ENCODE measurements at places on chromosomes 7 and 10.

DNA sequence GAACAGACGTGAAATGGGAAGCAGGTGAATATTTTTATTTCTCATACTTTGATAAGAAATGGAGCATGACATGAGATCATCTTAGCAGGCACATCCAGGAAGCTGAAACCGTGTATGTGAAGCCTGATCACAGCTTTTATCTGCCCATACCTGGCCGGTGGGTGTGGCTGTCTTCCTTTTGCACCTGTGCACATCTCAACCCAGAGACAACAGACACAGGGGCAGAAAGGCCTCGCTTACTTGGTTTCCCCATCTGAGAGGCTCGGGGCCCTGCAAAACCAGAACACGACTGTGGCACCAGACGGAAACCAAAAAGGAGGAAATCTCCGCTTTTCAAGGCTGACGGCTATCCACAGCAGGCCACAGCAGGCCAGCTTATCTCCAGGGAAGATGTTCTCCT is 116.4 kb downstream of the TCERG1L start:
- DNase-seq: no peak

DNA sequence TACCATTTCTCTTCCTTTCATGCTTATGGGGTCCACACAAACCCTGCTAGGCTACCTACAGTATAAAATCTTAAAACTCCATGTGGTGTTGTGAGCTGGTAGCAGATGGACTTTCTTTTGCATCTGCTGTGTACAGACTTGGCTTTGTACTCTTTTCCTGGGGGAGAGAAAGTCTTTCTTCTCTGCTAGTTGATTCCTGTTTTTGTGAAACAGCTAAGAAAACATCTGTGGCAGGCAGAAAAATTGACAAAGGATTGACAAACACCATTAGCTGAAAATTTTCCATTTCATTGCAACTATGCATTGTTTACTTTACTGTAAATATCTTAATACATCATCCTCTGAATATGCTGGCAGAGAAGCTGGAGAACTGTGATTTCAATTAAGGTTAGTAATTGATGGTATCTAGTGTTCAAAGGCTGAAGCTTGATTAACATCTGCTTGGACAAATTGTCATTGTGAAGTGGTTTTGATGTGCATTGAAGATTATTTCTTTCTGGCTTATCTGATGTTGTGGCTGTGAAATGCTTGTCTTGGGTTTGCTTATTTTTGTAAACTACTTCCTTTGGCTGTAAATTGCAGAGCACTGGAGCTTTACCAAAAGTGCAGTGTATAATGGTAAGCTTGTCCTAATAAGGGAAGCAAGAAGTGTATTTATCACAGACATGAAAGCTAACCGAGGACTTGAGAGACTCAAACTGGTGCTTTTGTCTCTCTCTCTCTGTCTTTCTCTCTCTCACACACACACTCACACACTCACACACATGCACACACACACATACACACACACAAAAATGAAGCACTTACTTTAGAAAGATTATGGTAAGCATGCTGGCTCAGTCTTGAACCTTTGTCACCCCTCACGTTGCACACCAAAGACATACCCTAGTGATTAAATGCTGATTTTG is at the start of gene FOXP2:
Gene FOXP2 (plus strand): TSS at position 660 of the 908 bp plus-strand sequence. CDS start 11,697 bp downstream, outside the sequence.
- DNase-seq: no peak

GRCh38 chr10:6095810-6096570 is 7.2 kb downstream of the RBM17 start:
- DNase-seq: no peak

GRCh38 chr7:100430493-100431285 is 1.1 kb downstream of the MEPCE start:
- no peak for DNase-seq

DNA sequence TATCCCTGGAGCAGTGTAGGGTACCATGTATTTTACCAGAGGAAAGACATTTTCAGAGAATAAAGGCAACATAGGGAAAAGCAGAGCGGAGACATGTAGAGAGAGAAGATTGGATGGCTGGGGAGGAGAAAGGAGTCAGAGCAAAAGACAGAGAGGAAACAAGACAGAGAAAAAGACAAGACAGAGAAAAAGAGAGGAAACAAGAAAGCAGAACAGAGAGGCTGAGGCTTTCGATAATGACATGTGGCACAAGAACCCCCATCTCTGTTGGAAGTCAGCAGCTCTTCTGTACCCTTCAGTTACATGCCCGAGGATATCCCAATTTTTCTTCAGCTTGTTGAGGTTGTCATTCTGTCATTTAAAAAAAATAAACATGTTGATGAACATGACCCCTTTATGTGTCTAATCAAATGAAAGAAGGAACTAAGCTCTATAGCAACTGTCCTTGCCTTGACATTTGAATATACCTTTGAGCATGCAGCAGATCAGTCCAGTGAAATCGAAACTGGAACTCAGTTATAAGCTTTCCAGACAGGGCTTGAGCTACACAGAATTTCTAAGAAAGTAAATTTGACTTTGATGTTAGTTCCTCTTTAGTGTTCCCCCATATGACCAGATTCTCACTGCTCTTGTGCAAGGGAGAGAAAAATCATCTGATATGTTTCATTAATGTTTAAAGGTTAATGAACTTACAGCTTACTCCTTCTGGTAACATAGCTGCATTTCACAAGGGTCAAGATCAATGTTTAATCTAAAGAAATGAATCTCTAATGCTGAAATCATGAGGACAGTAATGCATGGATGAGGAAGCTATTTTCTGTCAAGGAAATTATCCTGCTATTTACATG is 75.1 kb upstream of the SP4 start:
- DNase-seq: no peak

DNA sequence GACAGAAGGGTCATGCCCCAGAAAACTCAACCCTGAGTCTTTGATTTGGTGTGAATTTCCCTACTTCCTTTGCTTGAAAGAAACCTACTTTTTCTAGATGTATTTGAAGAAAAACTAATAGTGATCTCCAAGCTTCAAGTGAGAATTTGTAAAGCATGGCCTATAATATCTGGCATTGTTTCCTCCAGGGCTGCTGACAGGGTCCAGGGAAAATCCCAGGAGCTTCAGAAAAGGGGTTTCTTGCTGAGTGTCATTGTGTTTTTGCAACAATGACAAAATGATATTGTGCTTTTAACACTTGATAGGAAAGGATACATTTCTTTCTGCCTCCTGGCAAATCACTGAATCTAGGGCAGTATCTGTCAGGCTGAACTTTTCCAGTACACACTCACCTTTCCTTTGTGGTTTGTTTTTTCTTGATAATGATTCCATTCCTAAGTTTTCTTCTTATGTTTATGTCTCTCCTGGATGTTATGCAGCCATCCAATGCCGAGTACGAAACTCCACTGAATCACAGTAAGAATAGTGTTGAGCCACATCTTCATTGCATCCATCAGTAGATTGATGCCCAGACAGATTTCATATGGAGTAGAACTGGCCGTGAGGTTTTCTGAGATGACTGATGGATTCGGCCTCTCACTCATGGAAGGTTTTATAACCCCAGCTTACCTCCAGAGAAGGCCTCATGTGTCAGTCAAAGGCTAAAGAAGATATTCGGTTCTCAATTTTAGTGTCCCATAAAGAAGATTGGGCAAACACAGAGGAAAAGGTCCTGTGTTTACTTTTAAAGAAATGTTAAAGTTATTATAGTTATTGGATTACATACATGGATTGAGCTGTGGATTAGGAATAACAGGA is 76.9 kb upstream of the STEAP1B start:
- no peak for DNase-seq

GRCh38 chr10:81600185-81600584 is 274.8 kb upstream of the NRG3 start:
- DNase-seq: peak; percentile 62

DNA sequence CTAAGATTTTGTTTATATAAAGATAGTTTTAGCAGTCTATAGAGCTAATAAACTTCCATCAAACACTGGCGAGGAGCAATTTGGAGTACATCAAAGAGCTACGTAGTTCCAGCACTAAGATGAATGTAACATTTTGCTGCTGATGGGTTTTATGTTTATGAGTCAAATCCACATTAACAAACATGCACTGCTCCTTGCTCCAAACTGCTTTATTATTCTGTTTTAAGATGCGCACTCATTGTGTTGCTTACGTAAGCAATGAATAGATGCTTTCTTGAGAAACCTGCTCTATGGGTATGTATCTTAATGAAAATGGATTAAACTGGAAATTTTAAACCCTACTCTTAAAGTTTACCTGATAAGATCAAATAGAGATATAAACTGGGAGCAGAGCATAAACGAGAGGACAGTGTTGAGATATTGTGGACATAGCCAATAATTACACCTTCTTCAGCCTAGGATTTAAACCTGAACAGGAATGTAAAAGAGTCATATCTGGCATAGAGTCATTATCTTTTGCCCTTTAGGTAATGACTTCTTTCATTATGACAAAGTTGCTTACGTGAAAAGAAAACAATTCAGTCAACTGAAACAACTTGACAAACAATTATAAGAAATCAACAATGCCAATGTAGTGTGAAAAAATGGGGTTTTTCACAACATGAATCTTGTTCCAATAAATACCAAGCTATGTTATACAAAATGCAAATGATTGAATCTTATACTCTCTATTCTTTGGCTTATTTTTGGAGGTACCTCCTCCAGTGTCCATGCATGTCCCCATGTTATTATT is 153.5 kb upstream of the MTPN start:
- no peak for DNase-seq

DNA sequence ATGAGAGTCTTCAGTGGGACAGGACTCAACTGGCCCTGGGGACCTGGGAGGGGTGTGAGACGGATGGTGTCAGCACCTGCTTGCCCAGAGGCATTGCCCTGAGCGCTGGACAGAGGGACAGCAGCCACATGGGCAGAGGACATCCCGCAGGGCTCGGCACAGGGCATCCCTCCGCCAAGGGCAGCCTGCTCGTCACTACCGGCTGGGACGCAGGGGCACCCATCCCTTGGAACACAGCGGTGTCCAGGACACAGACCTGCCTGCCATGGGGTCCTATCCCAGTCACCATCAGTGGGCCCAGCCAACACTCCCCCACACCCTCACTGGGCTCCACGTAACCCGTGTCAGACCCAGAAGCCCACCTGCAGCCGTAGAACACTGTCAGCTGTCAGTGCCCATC is 109.3 kb downstream of the LARP4B start:
- DNase-seq: no peak

DNA sequence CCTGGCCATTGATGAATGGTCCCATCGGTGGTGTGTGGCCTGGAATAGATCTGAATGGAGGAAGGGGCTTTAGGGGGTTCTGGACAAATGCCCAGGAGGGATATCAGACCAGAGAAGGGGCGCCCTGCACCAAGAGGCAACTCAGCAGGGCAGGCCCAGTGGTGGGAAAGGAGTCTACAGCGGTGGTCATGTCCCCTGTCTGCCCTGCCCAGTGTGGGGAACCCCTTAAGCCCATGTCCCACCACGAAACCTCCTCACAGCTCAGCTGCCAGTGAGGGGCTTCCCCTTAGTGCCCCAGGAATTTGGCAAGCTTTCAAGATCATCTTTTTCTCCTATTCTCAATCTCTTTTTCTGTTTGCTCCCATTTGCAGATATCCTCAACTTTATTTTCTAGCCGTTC is 14.1 kb upstream of the CCSER2 start:
- no peak for DNase-seq

DNA sequence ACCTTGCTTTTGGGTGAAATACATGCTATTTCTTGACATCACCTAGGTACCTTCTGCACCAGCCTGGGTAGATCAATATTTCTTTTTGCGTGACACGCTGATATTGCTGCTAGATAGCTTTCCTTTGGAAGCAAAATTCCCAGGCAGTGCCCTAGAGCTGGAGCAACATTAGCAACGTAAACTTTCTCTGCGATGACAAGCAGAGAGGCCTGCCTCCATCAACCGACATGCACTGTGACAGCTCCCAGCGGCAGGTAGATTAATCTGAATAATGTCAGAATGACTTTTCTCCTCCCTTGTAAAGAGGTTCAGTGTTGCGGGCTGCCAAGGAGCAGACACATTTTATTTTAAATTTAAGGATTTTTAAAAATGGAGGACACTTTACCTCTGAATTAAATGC is 307.4 kb downstream of the GALNT17 start:
- DNase-seq: no peak

- no peak for DNase-seq
Measured at GRCh38 chr10:63596924-63597323, 75.7 kb downstream of the REEP3 start.

DNA sequence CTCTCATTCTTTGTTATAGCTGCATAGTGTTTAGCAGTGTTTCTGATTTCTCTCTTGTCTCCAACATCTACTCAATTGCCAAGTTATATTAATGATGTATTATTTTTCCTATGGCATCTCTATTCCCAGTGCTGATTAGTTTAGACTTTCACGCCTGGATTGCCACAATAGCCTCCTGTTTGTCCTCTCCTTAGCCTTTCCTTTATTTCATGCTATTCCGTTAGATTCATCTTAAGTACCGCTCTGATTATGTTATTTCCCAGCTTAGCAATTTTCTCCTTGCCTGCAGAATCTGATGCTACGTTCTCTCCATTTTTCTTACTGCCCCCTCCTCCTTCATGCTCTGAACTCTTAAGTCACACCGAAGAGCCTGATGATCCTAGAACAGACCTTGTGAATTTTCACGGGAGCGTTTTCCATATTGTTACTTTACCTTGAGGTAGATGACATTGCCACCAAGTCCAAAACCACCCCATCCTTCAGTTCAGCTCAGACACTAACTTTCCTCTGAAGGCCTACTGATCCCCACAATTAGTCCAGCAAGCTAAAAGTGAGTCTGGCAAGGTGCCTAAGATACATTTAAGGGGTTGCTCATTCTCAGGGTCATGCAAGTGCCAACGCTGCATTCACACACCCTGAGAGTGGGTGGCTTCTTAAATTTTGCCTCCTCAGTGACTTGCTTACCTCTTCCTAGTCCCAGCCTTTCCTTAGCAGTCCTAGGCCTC is 6.6 kb upstream of the NRF1 start:
- no peak for DNase-seq

- DNase-seq: no peak
Measured at GRCh38 chr10:86687750-86688149, 19.4 kb downstream of the LDB3 start.

- no peak for DNase-seq
Measured at GRCh38 chr10:58102897-58103296, 164.8 kb downstream of the IPMK start.

DNA sequence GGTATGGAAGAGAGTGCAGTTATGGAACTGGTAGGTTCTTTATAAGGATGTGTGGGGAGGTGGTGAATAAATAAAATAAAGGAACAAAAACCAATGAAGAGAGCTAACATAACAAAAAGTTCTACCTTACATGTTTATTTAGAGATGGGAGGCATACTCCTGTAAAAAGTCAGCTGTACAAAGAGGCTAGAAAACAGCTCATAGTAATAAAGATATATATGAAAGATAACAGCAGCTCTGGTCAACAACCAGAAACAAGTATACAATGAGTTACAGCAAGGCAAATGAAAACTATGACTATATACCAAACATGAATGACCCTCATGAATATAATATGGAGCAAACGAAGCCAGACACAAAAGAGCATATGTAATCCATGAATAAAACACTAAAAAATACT is 62.0 kb downstream of the FAM13C start:
- DNase-seq: no peak

DNA sequence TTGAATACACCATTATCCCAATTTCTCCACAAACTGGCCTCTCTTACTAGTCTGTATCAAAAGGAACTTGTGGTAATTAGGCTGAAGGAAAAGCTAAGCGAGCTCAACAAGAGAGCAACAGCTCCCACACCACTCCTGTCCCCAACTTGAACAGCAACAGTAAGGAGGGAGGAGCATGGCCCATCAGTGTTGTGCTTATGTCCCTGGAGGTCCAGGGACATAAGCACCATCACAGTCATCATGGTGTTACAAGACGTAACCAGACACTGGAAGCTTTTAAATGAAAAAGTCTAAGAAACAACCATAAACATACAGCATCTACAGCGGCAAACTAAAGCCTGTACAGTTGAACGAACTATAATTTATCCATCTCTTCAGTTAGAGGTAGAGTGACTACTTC is 989 bp downstream of the ERLIN1 start:
- peak; percentile 13 for DNase-seq

Measured in RWPE1 (cell line).